ENCODE measurements at places on chromosomes 2 and 18.
A peak's percentile ranks its signal among the peaks of the same experiment; 100 is the strongest.

DNA sequence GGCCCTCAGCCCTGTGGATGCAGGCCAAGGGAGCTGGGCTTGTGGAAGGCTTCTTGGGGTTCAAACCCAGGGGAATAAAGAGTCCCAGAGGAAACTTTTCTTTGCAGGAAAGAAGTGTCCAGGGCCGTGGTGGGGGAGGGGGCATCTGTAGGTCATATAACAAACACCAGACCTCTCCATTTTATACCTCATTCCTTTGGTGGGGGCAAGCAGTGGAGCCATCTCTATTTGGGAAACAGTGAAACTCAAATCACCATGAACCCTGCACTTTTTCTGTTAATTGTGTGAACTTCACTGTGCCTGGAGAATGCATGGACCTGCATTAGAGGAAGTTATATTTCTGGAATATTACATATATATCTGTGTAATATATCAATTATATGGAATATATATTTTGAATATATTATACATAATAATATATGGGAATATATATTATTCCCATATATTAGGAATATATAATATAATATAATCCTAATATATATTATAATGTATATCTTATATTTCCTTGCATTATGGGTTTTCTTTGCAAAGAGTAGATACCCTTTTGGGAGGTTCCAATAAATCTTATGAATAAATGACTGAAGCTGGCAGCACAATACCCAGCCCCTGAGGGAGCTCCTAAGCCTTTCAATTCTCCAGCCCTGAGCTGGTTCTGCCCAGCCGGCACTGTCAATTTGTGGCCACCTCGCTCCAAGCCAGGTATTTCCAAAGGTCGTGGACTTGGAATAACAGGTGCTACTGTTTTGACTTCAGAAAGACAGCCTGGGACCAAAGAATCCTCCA is 97.7 kb upstream of the PKDCC start:
- no peak for DNase-seq

- no peak for DNase-seq
Observed at GRCh38 chr18:25189391-25190185, 162.4 kb downstream of the ZNF521 start.

GRCh38 chr18:22106536-22107292 is 62.7 kb upstream of the GATA6 start:
- no peak for DNase-seq

GRCh38 chr2:25362434-25363145 is 20.9 kb upstream of the DNMT3A start:
- DNase-seq = no peak

DNA sequence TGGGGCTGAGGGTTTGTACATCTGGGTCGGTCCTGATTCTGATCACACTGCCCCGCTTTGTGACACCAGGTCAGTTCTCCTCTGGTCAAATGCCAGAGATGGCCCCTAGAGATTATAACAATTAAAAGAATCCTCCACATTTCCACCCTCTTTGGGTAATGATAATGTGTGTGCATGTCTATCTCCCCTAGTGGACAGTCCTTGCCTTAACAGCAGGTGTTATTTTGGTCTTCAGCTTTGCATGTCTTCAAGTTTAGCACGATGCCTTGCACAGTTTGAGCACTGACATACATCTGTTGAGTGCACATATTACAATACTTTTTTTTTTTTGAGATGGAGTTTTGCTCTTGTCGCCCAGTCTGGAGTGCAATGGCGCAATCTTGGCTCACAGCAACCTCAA is 25.7 kb upstream of the COX7A2L start:
- DNase-seq = no peak

GRCh38 chr2:222701721-222702131 is 30.3 kb downstream of the MOGAT1 start:
- no peak for DNase-seq

- DNase-seq = no peak
Observed at GRCh38 chr2:17747684-17748452, 5.7 kb downstream of the SMC6 start.

- no peak for DNase-seq
Observed at GRCh38 chr2:33489835-33490431, 13.5 kb downstream of the RASGRP3 start.

DNA sequence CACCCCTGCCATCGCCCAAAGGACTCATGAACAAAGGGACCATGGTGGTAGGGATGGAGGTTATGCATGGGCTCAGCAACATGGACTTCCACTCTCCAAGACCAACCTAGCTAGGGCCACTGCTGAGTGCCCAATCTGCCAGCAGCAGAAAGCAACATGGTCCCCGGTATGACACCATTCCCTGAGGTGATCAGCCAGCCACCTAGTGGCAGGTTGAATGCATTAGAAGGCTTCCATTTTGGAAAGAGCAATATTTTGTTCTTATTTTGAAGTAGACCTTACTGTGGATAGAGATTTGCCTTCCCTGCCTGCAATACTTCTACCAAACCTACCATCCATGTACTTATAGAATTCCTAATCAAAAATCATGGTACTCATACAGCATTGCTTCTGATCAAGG is 99.8 kb downstream of the METTL4 start:
- DNase-seq = peak; percentile 0

- DNase-seq = no peak
Observed at GRCh38 chr2:110813896-110814295, 81.5 kb downstream of the ACOXL start.

DNA sequence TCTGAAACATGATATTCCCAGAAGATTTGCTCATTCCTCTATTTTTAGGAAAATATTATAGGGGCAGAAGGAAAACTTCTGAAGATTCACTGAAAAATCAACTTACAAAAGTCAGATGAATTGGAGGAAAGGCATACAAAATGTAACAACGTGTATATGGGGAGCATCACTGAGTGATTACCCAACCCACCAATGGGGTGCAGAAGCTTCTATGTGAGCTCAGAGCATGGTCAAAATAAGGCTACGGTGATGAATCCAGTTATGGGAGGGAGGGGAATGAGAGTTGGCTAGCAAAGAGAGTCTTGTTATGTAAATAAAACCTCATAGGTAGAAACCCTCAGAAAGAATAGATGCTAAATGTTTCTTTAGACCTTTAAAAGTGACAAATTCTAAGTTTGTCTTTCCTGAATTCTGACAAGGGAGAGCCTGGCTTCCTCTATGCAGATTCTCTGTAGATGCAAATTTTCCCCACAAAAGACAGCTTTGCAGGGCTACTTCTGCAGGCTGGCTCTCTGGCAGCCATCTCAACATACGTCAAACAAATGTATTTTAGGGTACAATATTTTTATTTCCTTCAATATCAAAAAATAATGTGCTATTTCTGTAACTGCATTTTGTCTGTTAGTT is 171.4 kb upstream of the NDUFV2 start:
- DNase-seq = no peak

- DNase-seq = peak; percentile 18
Observed at GRCh38 chr2:39730685-39731302, 48.3 kb downstream of the THUMPD2 start.

DNA sequence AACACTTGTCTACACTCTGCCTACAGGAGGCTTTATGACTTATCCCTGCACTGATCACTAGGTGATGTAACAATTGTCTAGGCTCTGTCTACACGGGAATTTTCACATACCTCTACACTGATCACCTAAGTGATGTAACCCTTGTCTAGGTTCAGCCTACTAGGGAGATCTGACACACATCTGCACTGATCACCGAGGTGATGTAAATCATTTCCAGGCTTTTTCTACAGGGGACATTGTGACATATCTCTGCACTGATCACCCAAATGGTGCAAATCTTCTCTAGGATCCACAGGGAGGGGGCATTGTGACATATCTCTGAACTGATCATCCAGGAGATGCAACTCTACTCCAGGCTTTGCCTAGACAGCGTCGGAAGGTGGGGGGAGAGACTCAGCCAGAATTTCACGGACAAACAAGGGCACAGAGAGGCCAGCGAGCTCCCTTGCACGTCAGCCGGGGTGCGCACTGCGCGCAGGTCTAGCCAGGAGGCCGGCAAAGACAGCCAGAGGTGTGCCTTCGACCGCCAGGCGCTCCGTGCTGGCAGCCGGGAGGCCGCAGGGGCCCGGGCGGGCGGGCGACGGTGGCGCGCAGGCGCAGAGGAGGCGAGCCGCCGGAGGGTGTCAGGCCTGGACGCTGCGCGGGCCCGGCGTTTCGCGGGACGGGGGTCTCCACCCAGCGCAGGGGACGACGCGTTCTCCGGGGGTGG is 46.9 kb upstream of the USP14 start:
- no peak for DNase-seq

DNA sequence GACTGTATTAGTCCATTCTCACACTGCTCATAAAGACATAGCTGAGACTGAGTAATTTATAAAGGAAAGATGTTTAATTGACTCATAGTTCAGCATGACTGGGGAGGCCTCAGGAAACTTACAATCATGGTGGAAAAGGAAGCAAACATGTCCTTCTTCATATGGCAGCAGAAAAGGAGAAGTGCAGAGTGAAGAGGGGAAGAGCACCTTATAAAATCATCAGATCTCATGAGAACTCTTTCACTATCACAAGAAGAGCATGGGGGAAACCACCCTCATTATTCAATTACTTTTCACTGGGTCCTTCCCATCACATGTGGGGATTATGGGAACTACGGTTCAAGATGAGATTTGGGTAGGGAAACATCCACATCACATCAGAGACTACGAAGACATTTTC is 43.0 kb upstream of the CAVIN2 start:
- no peak for DNase-seq

DNA sequence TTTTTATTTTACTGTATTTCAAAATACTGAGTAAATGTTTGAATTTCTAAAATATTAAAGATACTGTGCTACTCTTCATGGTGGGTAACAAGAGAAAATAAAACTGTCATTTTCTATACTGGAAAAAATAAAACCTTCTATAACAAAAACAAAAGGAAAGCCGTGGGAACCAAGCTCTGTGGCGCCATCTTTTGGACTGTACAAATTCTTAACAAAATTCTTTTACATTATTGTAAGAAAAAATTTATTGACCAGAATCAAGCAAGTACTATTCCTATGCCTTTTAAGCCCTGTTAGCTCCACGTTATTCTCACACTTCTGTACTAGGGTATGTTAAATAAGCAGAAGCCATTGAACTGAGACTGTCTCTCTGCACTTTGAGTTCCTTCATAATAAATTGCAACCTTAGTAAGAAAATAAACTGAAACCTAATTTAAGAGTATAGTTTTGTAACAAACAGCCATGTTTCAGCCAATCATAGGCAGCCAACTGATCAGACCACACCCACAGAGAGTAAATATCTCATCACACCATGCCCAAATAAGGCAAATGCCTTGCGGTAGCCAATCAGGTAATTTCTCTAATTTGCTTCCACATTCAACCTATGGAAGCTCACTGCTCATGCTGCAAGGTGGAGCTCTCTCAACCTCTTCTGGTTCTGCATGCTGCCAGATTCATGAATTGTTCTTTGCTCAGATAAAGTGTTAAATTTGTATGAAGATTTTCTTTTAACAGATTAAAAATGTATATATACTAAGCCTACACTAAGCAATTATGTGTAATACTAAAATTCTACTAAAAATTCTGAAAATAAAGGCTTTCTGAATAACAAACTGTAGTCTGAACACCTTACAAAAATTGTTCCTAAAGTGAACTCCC is 42.2 kb downstream of the HIBCH start:
- DNase-seq = peak; percentile 13

DNA sequence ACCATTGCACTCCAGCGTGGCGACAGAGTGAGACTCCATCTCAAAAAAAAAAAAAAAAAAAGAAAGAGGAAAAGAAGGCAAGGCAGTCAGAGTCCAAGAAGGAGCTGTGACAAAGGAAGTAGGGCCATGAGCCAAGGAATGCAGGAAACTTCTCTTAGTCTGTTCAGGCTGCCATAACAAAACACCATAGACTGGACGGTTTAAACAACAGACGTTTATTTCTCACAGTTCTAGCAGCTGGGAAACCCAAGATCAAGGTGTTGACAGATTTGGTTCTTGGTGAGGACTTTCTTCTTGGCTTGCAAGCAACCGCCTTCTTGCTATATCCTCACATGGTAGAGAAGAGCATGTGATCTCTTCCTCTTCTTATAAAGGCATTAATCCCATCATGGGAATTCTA is 13.1 kb upstream of the SUMO1 start:
- no peak for DNase-seq

DNA sequence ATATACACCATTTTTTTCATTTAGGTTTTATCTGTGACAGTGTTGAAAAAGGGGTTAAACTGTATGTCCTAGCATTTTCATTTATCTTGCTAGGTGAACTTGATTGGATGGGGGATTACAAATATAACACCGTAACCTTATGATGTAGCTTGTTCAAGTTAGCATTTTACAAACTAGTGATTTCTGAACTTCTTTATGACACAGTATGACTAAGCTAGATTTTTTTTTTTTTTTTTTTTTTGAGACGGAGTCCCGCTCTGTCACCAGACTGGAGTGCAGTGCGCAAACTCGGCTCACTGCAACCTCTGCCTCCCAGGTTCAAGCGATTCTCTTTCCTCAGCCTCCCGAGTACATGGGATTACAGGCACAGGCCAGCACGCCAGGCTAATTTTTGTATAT is 47.1 kb downstream of the KCMF1 start:
- DNase-seq = no peak

DNA sequence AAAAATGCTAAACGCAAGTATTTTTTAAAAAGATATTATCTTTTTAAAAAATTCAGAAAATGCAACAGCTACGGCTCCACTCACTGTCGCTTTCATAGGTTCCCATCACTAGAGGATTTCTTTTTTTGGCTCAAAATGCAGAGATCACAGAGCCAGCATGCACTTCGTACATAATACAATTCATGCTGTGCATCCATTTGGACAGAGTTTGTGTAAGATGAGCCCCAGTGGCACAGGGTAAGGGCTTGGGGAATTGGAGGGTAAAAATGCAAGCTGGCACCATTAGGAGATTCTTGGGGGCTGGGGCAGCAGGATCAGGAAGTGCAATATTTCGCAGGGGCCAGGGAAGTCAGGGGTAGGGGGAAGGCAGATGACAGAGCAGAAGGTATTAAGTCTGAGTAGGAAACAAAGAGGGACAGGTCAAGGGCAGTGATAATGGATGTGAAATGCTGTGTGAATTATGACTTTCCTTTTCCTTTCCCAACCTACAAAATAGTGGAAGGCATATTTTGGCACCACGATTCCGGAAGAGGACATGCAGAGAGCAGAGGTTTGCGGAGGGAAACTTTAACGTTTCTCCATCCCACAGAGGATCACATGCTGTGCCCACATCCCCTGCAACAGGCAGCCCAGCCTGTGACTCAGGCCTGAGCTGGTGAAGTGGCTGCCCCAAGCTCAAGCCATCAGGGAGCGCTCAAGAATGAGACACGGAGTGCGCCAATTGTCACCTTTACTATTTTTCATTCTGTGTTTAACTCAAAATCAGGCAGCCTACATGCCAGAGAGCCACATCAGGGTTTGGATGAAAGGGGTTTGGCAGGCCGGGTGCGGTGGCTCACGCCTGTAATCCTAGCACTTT is 4.7 kb downstream of the CAPG start:
- DNase-seq = no peak

DNA sequence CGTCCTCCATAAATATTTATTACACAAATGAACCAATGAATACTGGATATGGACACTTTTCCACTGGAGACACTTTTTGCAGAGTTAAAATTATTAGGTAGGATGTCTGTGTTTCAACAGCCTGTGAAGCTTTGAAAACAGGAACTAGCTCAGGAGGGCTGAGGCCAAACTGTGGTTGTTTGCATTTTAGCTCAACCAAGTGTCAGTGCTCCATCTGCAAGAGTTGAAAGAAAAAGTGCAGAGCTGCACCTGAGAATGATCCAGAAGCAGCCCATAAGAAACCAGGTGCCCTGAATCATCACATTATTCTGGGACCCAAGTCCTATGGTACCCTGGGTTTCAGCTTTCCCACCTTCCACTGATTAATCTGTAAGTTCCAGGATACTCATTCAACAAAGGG is 180.4 kb downstream of the TRIB2 start:
- no peak for DNase-seq

- no peak for DNase-seq
Observed at GRCh38 chr2:237669628-237670392, 42.4 kb downstream of the LRRFIP1 start.
